ENCODE measurements at places on chromosomes 7 and 10. TPM values are rescaled to one million over a fixed set of nuclear protein-coding genes. Genes with fewer than 3 reads are reported as not detected.
A peak's percentile ranks its signal among the peaks of the same experiment; 100 is the strongest.

DNA sequence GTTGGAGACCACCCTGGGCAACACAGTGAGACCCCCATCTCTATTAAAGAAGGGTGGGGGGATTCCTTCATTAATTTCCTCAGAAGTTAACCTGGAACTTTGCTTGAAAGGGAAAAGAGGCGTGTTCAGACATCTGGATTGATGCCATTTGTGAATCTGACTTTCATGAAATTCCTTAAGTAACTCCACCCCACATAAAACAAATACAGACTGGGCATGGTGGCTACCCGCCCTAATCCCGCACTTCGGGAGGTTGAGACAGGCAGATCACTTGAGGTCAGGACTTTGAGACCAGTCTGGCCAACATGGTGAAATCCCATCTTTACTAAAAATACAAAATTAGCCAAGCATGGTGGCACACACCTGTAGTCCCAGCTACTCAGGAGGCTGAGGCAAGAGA, 75.0 kb downstream of the EEPD1 start:
- no peak overlapping the region for H3K4me3 ChIP-seq
- peak overlapping the region; percentile 66 for H3K27ac ChIP-seq
- no peaks in the 10 kb centered on the region for H3K27me3 ChIP-seq
- H3K4me1 ChIP-seq, result peaks cover 18% of the 10 kb centered on the region
- H3K36me3 ChIP-seq, result no peaks in the 10 kb centered on the region

- no peak overlapping the region for H3K4me3 ChIP-seq
- no peak for DNase-seq
- H3K27me3 ChIP-seq, result no peaks in the 10 kb centered on the region
- no peaks in the 10 kb centered on the region for H3K36me3 ChIP-seq
Observed at GRCh38 chr10:71684356-71685173, 35.0 kb downstream of the C10orf105 start.

DNA sequence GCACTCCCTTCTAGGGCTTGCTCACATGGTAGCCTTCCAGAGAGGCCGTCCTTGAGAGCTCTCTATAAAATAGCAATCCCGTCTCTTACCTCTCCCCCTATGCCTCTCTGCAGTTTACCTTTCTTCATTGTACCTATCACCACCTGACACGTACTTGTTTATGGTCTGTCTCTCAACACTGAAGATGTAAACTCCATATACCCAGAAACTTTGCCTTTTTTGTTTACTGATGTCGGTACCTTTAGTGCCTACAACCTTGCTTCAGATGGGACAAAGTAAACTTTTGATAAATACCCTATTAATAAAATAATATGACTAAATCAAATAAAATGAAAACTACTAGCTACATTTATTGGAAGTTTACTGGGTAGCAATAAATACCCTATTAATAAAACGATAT, 220.6 kb downstream of the GPAM start:
- DNase-seq, result no peak
- H3K27me3 ChIP-seq, result no peaks in the 10 kb centered on the region
- H3K27ac ChIP-seq, result no peak overlapping the region

- no peak for DNase-seq
- H3K36me3 ChIP-seq, result no peaks in the 10 kb centered on the region
- H3K27ac ChIP-seq, result no peak overlapping the region
Observed at GRCh38 chr10:131174651-131175540, 136.6 kb downstream of the TCERG1L start.

GRCh38 chr10:22825841-22826240, 102.0 kb upstream of the ARMC3 start:
- H3K27me3 ChIP-seq, result no peaks in the 10 kb centered on the region
- H3K27ac ChIP-seq, result no peak overlapping the region

GRCh38 chr7:121301446-121302213, 27.2 kb upstream of the WNT16 start:
- H3K36me3 ChIP-seq, result no peaks in the 10 kb centered on the region
- no peak overlapping the region for H3K4me3 ChIP-seq
- no peak for DNase-seq
- no peaks in the 10 kb centered on the region for H3K27me3 ChIP-seq
- no peak overlapping the region for H3K27ac ChIP-seq

GRCh38 chr7:151390598-151391357, 19.1 kb downstream of the WDR86 start:
- H3K4me3 ChIP-seq, result no peak overlapping the region
- no peaks in the 10 kb centered on the region for H3K27me3 ChIP-seq
- DNase-seq, result no peak
- H3K4me1 ChIP-seq, result no peaks in the 10 kb centered on the region
- no peaks in the 10 kb centered on the region for H3K36me3 ChIP-seq

- peaks cover 9% of the 10 kb centered on the region for H3K36me3 ChIP-seq
- H3K27ac ChIP-seq, result no peak overlapping the region
- DNase-seq, result no peak
- no peaks in the 10 kb centered on the region for H3K4me1 ChIP-seq
- no peaks in the 10 kb centered on the region for H3K27me3 ChIP-seq
Observed at GRCh38 chr7:50367570-50367969, 63.1 kb downstream of the IKZF1 start.

- no peak for DNase-seq
- H3K27ac ChIP-seq, result peak overlapping the region; percentile 80
- H3K4me1 ChIP-seq, result peaks cover 26% of the 10 kb centered on the region
- H3K36me3 ChIP-seq, result peaks cover 79% of the 10 kb centered on the region
Observed at GRCh38 chr10:71754562-71754961, 18.8 kb downstream of the VSIR start.

- H3K27ac ChIP-seq, result peak overlapping the region; percentile 30
- no peaks in the 10 kb centered on the region for H3K27me3 ChIP-seq
- no peaks in the 10 kb centered on the region for H3K36me3 ChIP-seq
- DNase-seq, result peak; percentile 33
- H3K4me1 ChIP-seq, result peaks cover 5% of the 10 kb centered on the region
Observed at GRCh38 chr7:152664636-152665035, 11.3 kb downstream of the XRCC2 start.

DNA sequence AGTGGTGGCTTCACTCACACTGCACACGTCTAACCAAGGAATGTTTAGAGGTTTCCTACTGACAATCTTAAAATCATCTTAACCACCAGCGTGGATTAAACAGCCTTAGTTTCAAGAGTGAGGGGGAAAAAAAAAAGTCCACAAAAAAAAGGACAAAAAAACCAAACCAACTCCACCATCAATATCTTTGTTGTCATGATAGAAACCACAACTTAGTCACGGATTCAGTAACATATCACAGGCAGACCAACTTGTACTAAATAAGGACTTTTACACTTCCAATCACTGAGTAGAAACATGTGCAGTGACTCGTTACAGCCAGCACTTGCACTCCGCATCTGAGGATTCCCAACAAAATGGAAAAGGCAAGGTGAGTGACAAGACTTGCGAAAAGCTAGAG, 46.5 kb downstream of the FAM171A1 start:
- H3K27ac ChIP-seq, result no peak overlapping the region
- H3K36me3 ChIP-seq, result no peaks in the 10 kb centered on the region
- H3K27me3 ChIP-seq, result no peaks in the 10 kb centered on the region
- DNase-seq, result no peak

The PGAM2 gene
- total RNA-seq, result not detected

The SH2D4B gene
- 0.18 TPM for total RNA-seq
